ENCODE measurements at places on chromosomes 12 and 14. TPM values are rescaled to one million over a fixed set of nuclear protein-coding genes. Genes with fewer than 3 reads are reported as not detected.

GRCh38 chr12:103751600-103751999 lies 89.4 kb downstream of the NT5DC3 start:
- no peak for DNase-seq

IL26 gene
- total RNA-seq: 0.33 TPM

FIGNL2 gene
- 0.25 TPM for total RNA-seq

GRCh38 chr14:99676657-99677056 lies 7.4 kb upstream of the CYP46A1 start:
- DNase-seq: no peak

Data from activated naive CD4-positive, alpha-beta T cell treated with anti-CD3 and anti-CD28 coated beads for 36 hours (primary cell).